ENCODE measurements at places on chromosomes 16 and 17.

DNA sequence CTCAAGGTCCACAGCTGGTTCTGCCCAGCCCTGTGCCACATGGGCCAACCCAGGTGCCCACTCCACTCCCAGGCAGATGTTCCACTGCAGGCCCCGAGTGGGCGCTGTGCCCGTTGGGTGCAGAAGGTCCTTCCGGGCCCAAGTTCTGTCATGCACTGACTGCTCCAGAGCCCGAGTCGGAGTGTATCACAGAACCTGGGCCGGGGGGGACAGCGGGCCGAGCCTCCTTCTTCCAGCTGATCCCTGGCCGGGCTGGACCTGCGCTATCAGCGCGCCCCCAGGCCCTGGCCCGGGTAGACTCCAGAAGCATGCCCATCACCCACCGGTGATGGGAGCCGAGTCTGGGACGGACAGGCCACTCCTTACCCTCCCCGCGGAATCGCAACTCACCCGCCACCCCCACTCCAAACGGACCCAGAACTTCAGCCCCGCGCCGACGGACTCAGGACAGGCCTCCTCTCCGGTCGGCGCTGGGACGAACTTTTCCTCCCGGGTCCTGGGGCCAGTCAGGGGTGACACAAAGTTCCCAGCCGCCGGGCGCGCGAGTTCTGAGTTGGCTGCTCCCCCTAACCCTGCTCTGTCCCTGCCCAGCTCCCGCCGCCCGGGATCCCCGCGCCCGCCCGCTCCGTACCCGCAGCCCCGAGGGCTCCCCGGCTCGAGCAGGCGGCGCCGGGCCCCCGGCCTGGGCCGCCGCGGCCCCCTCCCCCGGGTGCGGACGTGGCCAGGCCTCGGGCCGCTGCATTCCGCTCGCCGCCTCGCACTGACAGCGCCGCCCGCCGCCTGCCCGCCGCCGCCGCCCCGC is at the start of gene COPZ2:
COPZ2 (minus strand) TSS at position 762 of the 802 bp plus-strand sequence; CDS start at position 742, 20 bp downstream.
- no peaks in the 10 kb centered on the region for H3K36me3 ChIP-seq
- peak within 1 kb of the TSS; percentile 84 for H3K4me3 ChIP-seq
- DNase-seq = peak; percentile 69
- H3K27me3 ChIP-seq = no peaks in the 10 kb centered on the region
- no peak within 1 kb of the TSS for H3K27ac ChIP-seq

GRCh38 chr16:66247516-66248481 is 118.7 kb upstream of the CDH5 start:
- no peaks in the 10 kb centered on the region for H3K4me1 ChIP-seq
- no peaks in the 10 kb centered on the region for H3K36me3 ChIP-seq
- no peak overlapping the region for H3K27ac ChIP-seq
- no peak overlapping the region for H3K4me3 ChIP-seq
- no peak for DNase-seq

- no peaks in the 10 kb centered on the region for H3K27me3 ChIP-seq
- DNase-seq = no peak
- H3K36me3 ChIP-seq = no peaks in the 10 kb centered on the region
- no peak overlapping the region for H3K27ac ChIP-seq
These were observed 4.2 kb downstream of the CLCN7 start for GRCh38 chr16:1470481-1471251.

- H3K27ac ChIP-seq = no peak within 1 kb of the TSS
- H3K4me3 ChIP-seq = no peak within 1 kb of the TSS
- H3K27me3 ChIP-seq = no peaks in the 10 kb centered on the region
These were observed at the start of gene TMEM238L for GRCh38 chr17:10803830-10804475. Gene TMEM238L (minus strand): TSS chr17:10804099. CDS start chr17:10803963, 136 bp downstream.

GRCh38 chr17:70352834-70353233 is 183.5 kb downstream of the KCNJ2 start:
- no peaks in the 10 kb centered on the region for H3K27me3 ChIP-seq
- no peak overlapping the region for H3K4me3 ChIP-seq
- H3K4me1 ChIP-seq = no peaks in the 10 kb centered on the region
- H3K27ac ChIP-seq = no peak overlapping the region
- DNase-seq = no peak

- DNase-seq = no peak
- H3K27ac ChIP-seq = no peak overlapping the region
- no peak overlapping the region for H3K4me3 ChIP-seq
- no peaks in the 10 kb centered on the region for H3K27me3 ChIP-seq
- peaks cover 10% of the 10 kb centered on the region for H3K36me3 ChIP-seq
- no peaks in the 10 kb centered on the region for H3K4me1 ChIP-seq
These were observed 9.2 kb downstream of the ZDHHC7 start for GRCh38 chr16:85002099-85002541.

- H3K4me3 ChIP-seq = no peak overlapping the region
- no peak for DNase-seq
- no peaks in the 10 kb centered on the region for H3K36me3 ChIP-seq
These were observed 25.3 kb downstream of the CDH13 start for GRCh38 chr16:82651921-82652601.

DNA sequence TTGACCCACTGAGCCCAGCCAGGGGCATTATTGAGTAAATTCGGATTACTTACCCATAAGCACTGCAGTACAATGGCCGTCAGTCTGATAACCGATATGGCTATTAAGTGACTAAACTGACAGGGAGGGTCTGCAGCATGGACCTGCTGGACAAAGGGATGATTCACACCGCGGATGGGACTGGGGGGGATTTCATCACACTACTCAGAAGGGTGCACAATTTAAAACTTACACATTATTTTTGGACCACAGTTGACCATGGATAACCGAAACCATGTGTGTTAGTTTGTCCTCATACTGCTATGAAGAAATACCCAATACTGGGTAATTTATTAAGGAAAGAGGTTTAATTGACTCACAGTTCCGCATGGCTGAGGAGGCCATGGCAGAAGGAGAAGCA is 106.5 kb downstream of the ABCC6 start:
- no peaks in the 10 kb centered on the region for H3K4me1 ChIP-seq
- H3K27me3 ChIP-seq = no peaks in the 10 kb centered on the region
- no peak overlapping the region for H3K27ac ChIP-seq
- no peak for DNase-seq
- peaks cover 76% of the 10 kb centered on the region for H3K36me3 ChIP-seq
- no peak overlapping the region for H3K4me3 ChIP-seq

GRCh38 chr17:80717720-80718083 is 173.1 kb downstream of the RPTOR start:
- no peak for DNase-seq
- H3K4me3 ChIP-seq = no peak overlapping the region
- peaks cover 3% of the 10 kb centered on the region for H3K4me1 ChIP-seq
- no peaks in the 10 kb centered on the region for H3K36me3 ChIP-seq
- no peaks in the 10 kb centered on the region for H3K27me3 ChIP-seq

GRCh38 chr17:81067391-81067811 is 32.5 kb downstream of the BAIAP2 start:
- no peak for DNase-seq
- no peak overlapping the region for H3K4me3 ChIP-seq
- H3K27me3 ChIP-seq = no peaks in the 10 kb centered on the region
- H3K4me1 ChIP-seq = no peaks in the 10 kb centered on the region
- no peak overlapping the region for H3K27ac ChIP-seq

Measured in H9 (cell line).